Testis (tissue), 5 donors: ENCODE measurements at places on chromosomes 6 and 20. TPM values are rescaled to one million over a fixed set of nuclear protein-coding genes. Genes with fewer than 3 reads are reported as not detected.

ATAT1 gene
- 29.4 TPM for polyA plus RNA-seq

ALDH8A1 gene
- 0.38 TPM for polyA plus RNA-seq

C4A gene
- 114 TPM for polyA plus RNA-seq

SEL1L2 gene
- polyA plus RNA-seq = 9.5 TPM

PBOV1 gene
- not detected for polyA plus RNA-seq

IRF4 gene
- 1.8 TPM for polyA plus RNA-seq

MC3R gene
- polyA plus RNA-seq = not detected

SOD2 gene
- polyA plus RNA-seq = 160 TPM

TCF19 gene
- 4.7 TPM for polyA plus RNA-seq

DYNLRB1 gene
- polyA plus RNA-seq = 155 TPM

HELZ2 gene
- polyA plus RNA-seq = 7.1 TPM

BTN1A1 gene
- polyA plus RNA-seq = 0.30 TPM

CRIP3 gene
- polyA plus RNA-seq = 34.3 TPM

LAMA4 gene
- 37.6 TPM for polyA plus RNA-seq

MTO1 gene
- polyA plus RNA-seq = 52.0 TPM

SLC26A8 gene
- 160 TPM for polyA plus RNA-seq

AKAP7 gene
- polyA plus RNA-seq = 16.5 TPM

PRRT1 gene
- polyA plus RNA-seq = 6.1 TPM
